Stimulated activated CD8-positive, alpha-beta memory T cell treated with anti-CD3 and anti-CD28 coated beads, Interleukin-12 subunit alpha, Interleukin-12 subunit beta, amount 100 ng/mL, for 1 hour (primary cell): ENCODE measurements at places on chromosomes 16 and 17.

DNA sequence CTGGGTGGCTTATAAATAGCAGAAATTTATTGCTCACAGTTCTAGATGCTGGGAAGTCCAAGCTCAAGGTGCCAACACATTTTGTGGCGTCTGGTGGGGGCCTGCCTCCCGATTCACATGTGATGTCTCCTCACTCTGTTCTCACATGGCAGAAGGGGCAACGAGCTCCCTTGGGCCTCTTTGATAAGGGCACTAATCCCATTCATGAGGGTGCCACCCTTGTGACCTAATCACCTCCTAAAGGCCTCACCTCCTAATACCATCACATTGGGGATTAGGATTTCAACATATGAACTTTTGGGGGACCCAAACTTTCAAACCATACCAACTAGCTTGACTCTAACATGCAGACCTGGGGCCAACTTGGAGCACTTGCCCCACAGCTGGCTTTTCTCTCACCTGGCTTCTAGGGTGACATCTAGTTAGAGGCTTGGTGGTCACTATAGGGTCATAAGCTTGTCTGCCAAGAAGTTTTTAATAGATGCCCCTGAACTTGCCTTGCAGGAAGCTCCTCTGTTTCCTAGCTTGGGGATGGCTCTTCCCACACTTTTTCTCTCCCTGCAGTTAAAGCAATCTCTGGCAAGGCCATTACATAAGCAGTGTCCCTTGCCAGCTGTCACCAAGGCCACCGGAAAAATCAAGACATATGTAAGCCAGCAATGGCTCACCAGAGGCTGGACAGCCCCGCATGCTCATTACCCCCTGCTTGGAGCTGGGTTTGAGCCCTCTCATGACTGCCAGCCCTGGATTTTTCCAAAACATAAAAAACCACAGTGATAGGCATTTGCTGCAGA is 8.4 kb upstream of the MED9 start:
- no peak for DNase-seq

DNA sequence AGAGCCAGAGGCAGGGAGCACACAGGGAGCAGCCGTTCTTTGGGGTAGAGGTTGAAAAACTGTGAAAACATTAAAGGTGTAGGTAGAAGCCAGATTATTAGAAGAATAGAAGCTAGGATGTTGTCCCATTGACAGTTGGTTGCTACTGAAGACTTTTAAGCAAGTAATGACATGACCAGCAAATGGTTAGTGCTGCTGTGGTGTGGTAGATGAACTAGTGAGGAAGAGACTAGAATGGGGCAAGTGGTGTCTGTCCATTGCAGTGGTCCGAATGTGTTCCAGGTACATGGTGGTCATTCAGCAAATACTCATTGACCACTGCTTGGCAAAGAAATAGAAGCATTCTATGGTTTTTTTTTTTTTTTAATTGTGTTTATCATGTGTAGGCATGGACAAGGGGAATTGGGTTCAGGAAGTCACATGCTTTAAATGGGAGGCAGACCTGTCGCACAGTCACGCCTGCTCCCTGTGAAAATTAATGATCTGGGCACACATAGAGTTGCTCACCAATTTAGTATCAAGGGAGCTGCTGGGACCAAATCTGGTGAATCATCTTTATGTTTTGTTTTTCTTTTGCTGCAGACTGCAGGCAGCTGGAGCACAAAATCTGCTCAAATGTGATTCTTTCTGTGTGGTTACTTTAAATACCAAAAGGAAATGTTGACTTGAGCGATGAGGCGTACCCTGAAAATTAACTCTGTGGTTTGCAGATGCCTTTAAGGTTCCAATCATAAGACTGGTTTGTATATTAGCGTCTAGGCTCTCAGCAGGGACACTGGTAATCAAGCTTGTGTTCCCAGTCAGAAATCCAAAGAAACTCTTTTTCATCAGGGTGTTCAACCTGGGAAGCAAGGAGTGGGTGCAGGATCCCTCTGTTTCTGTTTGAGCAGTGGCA is 30.7 kb downstream of the YPEL2 start:
- DNase-seq: peak; percentile 19

GRCh38 chr17:39400547-39401411 is 647 bp downstream of the FBXL20 start:
- no peak for DNase-seq

GRCh38 chr16:90020260-90020837 is 1.1 kb upstream of the DBNDD1 start:
- DNase-seq: no peak

DNA sequence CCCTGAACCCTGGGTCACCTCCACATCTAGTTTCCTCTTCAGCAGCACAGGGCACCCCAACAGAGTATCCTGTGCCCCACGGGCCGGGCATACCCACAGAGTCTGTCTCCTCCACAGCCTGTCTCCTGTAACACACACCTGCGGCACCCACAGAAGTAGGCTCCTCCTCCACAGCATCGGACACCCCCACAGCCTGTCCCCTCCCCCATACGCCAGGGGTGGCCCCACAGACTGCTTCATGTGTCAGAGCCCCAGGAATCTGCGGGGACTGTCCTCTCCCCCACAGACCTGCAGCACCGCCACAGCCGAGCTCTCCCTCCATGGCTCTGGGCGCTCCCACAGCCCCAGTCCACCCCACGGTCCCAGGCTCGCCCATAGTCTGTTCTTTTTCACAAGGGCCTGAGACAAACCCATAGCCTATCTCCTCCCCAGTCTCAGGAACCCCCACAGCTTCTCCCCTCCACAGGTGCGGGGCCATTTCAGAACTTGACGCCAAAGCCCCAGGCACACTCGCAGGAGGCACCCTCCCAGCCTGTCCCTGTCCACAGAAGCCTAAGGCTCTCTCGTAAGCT is 1.4 kb downstream of the KIAA0753 start:
- no peak for DNase-seq

- DNase-seq: no peak
Observed at GRCh38 chr17:58617563-58617962, 74.3 kb downstream of the TEX14 start.

GRCh38 chr17:42141382-42141781 is 13.4 kb downstream of the RAB5C start:
- DNase-seq: no peak

DNA sequence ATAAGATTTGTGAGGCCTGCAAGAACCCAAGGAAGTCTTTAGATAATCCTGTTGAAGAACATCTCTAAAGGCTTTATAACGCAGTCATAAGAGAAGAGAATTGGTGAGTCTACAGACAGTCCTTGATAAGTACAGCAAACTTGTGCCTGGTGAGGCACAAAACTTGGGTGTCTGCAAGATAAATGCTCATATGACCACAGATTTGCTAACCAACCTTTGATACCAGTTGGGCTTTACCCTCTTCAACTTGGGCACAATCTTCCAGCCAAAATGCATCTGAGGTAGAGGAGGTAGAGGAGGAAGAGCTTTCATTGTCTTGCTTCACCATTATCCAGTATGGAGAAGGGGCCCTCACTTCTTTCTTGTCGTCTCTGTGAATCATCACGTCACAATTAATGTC is 16.9 kb downstream of the PDZD9 start:
- DNase-seq: no peak
